Activated T-cell treated with anti-CD3 and anti-CD28 coated beads, Interleukin-2, amount 50 U/mL, for 72 hours (primary cell): ENCODE measurements at places on chromosomes 2 and 18.

DNA sequence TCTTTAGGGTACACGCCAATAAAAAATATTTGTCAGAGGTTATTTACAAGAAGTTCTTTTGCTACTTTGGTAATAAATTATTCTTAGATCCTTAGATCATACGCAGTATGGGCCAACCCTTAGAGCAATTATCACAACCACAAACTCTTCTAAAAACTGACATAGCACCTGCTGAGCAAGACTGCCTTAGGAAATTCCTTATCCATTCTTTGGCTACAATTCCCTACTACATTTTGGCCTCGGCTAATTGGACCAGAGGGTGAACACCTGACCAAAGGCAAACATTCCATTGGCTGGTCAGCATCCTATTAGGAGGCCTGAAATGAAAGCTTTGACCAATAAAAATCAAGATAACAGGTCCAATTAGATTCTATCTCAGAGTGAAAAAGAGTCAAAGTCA lies 147.6 kb upstream of the CCDC68 start:
- DNase-seq = no peak

- DNase-seq = no peak
These were observed 7.4 kb downstream of the PMAIP1 start for GRCh38 chr18:59907172-59907571.

DNA sequence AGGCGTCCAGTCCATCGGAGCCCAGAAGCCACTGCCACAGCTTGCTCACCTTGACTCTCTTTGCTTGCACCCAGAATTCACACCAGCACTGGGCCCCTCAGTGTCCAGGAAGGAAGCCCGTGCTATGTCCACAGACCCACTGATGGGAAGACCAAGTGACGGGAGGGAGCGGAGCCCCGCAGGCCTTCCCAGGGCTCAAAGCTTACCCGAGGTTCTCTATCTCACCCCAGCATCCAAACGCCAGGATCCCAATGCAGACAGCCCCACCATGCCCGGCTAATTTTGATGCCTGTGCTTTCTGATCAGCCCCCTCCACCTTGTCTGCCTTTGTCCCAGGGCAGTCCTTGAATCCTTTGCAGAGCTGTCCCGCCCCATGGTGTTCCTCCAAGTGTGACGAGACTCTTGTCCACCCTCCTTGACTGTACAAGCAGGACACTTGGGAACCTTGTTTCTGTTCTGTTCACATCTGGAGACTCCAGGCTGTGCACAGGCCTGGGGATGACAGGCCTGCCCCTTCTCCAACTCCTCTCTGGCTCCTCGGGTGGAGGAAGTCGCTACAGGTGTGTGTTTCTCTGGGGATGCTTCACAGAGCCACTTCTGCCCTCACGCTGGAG lies 12.0 kb downstream of the NPPC start:
- no peak for DNase-seq

DNA sequence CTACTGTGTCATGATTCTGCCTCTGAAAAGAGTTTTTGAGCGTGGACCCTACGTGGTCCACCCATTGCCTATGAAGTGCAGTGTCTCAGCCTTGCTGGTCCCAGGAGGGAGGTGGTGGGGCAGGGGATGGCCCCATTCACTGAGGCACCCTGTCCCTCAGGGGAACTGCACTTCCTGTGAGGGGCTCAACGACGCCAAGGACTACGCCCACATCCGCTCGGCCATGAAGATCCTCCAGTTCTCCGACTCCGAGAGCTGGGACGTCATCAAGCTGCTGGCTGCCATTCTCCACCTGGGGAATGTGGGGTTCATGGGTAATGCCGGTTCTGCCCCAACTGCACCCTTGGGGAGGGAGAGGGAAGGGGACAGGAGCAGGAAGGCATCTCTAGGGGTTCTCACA lies 42.5 kb downstream of the MYO7B start:
- no peak for DNase-seq

GRCh38 chr2:109457366-109457765 lies 156.4 kb downstream of the SEPTIN10 start:
- no peak for DNase-seq

GRCh38 chr2:57450170-57450569 lies 596.4 kb upstream of the VRK2 start:
- peak; percentile 0 for DNase-seq

- DNase-seq = peak; percentile 53
These were observed 106.4 kb downstream of the POLR1A start for GRCh38 chr2:85999061-85999831.

DNA sequence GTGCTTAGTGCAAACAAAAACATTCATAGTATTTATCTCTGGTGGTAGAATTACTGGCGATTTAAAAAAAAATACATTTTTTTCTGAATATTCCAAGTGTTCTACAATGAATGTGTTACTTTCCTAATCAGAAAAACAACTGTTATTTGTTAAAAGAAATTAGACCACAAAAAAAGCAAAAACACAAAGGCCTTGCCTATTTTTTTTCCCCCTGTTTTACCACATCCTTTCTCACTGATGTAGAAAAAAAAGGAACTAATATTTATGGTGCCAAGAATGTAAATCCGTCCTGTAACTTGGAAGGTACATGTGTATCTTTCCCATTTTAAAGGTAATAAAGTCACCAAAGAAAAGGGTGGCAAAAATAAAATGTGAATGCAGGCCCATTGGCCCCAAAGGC lies 28.4 kb upstream of the MGAT4A start:
- DNase-seq = no peak

GRCh38 chr2:1607236-1607920 lies 136.9 kb downstream of the PXDN start:
- DNase-seq = no peak
